ENCODE measurements at places on chromosomes 16 and 17.

- no peak for DNase-seq
These were observed 7.4 kb downstream of the MED13 start for GRCh38 chr17:62057696-62058095.

GRCh38 chr17:50469208-50469605, 527 bp upstream of the CHAD start:
- no peak for DNase-seq

DNA sequence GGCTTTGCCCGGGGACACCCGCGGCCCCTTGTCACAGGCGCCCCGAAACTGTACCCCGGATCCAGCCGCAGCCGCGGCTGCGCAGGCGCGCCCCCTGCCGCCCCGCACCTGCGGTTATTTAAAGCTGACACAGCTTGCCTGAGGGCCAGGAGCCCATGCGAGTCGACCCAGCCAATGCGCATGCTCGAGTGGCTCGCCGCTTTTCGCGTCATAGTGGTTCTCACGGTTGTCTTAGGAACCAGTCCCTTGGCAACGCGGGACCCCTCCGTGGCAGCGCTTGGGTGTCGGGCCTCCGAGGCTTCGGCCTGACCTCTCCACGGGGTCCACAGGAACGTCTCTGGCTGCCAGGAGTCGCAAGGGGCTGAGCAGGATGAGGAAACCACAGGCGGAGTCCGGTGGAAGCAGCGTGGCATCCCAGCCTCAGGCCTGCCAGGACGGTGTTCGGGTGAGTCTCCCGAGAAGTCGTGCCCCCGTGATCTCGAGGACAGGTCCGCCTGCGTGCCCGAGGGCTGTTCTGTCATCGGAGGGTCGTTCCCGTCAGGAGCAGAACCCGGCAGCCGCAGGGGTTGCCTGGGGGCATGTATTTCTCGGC, 716.9 kb downstream of the KCNJ18 start:
- DNase-seq: no peak

- DNase-seq: no peak
These were observed 6.4 kb upstream of the FOXJ1 start for GRCh38 chr17:76147211-76148014.

- DNase-seq: peak; percentile 75
These were observed 23.3 kb downstream of the SLC38A7 start for GRCh38 chr16:58661199-58661830.

DNA sequence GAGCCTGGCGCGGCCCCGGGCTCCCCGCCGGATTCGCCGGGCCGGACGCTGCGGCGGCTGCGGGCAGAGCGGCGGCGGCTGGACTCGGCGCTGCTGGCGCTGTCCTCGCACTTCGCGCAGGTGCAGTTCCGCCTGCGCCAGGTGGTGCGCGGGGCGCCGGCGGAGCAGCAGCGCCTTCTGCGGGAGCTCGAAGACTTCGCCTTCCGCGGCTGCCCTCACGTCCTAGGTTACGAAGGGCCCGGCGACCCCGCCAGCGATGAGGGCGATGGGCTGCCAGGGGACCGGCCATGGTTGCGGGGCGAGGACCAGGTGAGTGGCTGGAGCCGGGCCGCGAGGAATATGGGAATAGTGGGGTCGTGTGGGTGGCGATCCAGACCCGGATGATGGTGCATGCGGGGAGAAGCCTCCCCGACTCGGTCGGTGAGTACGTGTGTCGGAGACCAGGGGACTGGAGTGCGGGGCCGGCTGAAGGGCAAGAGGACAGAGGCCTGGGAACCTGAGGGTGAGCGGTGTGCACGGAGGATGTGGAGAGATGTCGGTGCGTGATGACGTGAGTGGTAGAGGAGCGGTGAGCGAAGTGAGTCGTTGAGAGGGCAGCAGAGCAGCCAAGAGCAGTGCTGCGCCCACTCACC, 517 bp downstream of the RUNDC1 start:
- DNase-seq: peak; percentile 64

- DNase-seq: peak; percentile 45
These were observed 37.9 kb downstream of the SIAH1 start for GRCh38 chr16:48347191-48347865.

GRCh38 chr17:78176548-78177025, 8.2 kb downstream of the SYNGR2 start:
- peak; percentile 81 for DNase-seq

- peak; percentile 21 for DNase-seq
These were observed 2.3 kb downstream of the CCL17 start for GRCh38 chr16:57406881-57407280.

DNA sequence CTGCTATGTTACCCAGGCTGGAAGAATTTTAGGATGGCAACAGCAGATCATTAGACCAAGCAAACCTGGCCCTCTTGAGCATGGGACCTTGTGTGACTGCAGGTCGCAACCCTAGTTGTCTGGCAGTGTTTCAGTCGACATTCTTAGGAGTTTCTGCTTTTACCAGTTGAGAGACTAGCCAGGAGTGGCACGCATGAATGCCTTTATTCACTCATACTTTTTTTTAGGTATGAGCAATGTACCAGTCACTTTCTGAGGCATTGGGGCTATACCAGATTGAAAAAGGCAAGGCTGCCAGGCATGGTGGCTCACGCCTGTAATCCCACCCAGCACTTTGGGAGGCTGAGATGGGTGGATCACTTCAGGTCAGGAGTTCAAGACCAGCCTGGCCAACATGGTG, 28.2 kb upstream of the HAS3 start:
- no peak for DNase-seq
